ENCODE measurements at places on chromosomes 3 and 15.

DNA sequence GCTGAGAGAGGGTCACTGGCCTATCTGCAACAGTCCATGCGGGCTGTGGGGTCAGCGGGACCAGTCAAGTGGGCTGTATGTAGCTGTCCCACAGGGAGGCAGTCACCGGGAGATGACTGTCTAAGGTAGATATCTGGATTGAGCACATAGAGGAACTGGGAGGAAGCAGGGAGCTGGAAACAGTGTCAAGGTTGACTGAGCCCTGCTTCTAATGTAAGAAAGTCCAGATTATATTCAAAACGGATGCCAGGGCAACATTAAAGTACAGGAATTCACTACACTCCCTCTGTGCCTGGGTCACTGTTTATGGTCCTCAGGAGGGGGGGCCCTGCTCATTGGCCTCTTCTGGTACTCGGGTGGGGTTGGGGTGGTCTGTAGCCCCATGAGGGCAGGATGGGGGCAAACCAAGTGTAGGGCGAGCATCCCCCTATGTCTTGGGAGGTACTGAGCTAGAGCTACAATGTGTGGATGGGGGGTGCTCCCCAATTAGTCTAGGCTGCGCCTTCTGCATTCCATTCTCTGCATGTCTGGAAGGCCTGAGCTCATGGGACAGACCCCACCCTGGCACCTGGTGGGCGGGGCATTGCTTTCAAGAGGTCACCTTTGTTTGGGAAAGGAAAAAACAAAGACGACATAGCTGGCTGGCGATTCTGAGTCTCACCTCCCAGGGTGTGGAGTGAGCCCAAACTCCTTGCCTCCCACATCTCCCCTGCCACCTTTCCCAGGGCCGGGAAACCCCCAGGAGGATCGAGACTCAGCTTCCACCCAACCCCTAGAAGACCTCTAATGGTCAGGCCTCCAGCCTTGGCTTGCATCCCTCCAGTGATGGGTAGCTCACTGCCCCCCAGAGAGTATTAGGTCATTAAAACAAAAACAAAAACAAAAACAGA lies 45.1 kb upstream of the C15orf39 start:
- peak; percentile 66 for DNase-seq

GRCh38 chr3:111915905-111916304 lies 56.8 kb downstream of the PHLDB2 start:
- DNase-seq: no peak

GRCh38 chr3:134061401-134061800 lies 31.7 kb upstream of the SLCO2A1 start:
- no peak for DNase-seq

DNA sequence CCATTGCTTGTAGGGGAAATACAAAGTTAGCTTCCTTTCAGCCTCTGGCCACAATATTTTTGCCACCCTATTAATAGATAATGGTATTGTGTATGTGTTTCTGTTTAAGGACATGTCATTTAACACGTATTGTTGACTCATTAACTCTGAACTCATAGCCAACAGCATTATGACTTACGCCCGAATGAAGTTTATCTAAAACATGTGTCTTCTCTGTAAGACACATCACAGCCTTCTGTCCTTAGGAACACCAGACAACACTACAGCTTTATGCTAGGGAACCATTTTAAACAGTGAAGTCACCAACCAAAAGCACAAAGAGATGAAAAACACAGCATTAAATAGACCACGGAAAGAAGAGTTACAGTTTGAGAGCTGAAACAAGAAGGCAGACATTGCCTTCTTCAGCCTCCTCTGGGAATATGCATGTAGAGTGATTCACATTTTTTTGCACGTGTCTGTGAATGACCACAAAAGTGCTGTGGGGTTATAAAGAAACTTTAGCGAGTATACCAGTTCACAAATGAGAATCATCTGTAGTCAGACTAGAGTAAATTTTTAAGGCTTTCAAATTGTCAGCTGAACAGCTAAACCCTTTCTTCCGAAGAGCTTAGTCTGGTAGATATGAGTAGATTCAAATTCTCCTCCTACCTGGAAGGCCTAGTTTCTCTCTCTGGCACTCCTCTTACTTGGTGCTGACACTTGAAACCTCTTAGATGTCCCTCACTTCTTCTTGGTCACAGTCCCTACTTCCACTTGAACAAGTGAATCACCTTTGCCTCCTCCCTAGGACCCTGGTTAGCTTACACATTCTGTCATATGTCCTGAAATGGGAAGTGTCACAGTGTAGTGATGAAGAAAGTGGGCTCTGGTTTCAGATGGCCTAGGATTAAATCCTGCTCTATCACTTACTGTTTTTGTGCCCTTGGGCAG lies 32.2 kb downstream of the MCTP2 start:
- DNase-seq: no peak

- no peak for DNase-seq
Measured at GRCh38 chr3:106317141-106318055, 448.6 kb upstream of the CBLB start.

DNA sequence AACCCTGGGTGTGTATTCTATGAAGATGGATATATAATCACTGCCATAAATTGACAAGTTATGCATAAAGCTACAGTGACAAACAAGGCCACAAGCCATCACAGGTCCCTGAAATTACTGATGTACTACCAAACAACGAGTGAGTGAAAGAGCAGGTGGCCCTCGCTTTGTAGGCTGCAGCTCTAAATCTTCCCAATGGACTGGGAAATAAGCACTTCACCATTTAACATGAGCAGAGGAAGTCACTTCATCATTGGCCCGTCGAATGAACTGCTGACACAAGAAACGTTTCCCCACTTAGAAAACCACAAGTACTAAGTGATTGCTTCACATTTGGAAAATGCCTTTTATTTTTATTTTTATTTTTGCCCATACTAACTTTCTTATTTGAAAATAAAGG lies 218.0 kb downstream of the ZNF385D start:
- no peak for DNase-seq

DNA sequence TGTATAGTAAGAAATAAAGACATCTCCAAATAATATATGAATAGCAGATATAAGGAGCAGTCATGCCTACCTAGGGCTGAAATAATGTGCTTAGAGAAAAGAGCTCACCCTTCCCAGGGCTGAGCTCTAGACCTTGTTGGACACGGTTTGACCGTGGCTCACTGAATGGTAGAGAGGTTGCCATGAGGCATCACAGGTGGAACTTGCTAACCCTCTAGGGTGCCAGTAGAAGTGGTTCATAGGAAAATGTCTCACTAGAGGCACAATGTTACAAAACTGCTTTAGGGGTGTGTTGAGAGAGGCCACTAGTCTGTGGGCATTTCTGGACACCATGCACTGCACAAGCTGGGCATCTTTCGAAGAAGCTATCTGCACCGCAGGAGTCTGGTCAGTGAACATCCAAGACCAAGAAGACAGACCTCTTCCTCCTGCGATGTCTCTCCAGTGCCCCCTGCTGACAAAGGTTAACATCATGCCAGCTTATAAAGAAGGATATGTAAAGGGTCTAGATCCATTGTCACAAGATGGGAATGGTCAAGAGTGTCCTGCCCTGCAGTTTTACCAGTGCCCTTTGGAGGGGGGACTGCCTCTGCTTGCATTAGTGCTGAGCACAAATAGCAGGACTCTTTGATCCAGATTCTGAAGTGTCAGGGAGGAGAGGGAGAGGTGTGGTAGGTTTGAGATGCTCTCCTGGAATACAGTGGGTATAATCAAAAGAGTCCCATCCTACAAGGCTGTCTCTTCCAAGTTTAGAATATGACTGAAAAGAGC lies 266.8 kb downstream of the ZNF385D start:
- DNase-seq: peak; percentile 77

GRCh38 chr3:158026236-158026635 lies 80.0 kb downstream of the SHOX2 start:
- DNase-seq: no peak

- no peak for DNase-seq
Measured at GRCh38 chr3:105559856-105560255, 193.1 kb downstream of the ALCAM start.

Measured in ELF-1 (cell line).